ENCODE measurements at places on chromosomes 12 and 14.

GRCh38 chr12:56518570-56518969 lies 3.0 kb upstream of the RBMS2 start:
- no peak for DNase-seq

GRCh38 chr12:94575645-94576403 lies 74.5 kb downstream of the TMCC3 start:
- DNase-seq = peak; percentile 15

GRCh38 chr12:55654511-55655214 lies 18.0 kb downstream of the OR10P1 start:
- no peak for DNase-seq

- no peak for DNase-seq
These were observed 21.4 kb downstream of the SMOC1 start for GRCh38 chr14:69900603-69901002.

- DNase-seq = no peak
These were observed 581.3 kb downstream of the TMEM121 start for GRCh38 chr14:106107703-106108102.

DNA sequence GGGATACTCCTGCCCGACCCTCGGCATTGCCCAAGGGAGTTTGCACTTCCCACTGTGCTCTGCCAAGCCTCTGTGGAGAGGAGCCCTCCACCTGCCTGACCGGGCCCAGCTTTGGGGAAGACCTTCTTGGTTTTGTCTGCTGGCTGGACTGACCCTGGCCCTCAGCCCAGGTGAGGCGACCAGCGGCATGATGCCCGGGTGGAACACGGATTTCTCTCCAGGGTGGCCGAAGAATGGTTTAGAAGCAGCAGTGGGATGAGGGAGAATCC lies 15.6 kb downstream of the ZBTB42 start:
- no peak for DNase-seq

- DNase-seq = no peak
These were observed 21.6 kb downstream of the GALNT6 start for GRCh38 chr12:51369581-51369980.

DNA sequence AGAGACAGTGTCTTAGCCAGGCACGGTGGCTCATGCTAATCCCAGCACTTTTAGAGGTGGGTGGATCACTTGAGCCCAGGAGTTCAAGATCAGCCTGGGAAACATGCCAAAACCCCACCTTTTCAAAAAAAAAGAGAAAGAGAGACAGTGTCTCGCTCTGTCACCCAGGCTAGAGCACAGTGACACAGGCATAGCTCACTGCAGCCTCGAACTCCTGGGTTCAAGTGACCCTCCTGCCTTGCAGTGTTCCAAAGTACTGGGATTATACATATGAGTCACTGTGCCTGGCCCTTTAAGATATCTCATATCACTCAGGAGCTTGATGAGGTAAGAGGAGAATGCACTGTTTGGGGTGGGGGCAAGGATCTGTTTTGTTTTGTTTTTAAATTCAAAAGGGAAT lies 48.1 kb upstream of the LTBP2 start:
- DNase-seq = no peak

- no peak for DNase-seq
These were observed 258.4 kb downstream of the CACNA1C start for GRCh38 chr12:2311020-2311778.

- no peak for DNase-seq
These were observed 5.7 kb downstream of the PHLDA1 start for GRCh38 chr12:76025601-76026575.

GRCh38 chr14:95523815-95524448 lies 7.5 kb upstream of the SYNE3 start:
- peak; percentile 59 for DNase-seq

GRCh38 chr14:98368916-98369315 lies 903.1 kb downstream of the BCL11B start:
- no peak for DNase-seq

DNA sequence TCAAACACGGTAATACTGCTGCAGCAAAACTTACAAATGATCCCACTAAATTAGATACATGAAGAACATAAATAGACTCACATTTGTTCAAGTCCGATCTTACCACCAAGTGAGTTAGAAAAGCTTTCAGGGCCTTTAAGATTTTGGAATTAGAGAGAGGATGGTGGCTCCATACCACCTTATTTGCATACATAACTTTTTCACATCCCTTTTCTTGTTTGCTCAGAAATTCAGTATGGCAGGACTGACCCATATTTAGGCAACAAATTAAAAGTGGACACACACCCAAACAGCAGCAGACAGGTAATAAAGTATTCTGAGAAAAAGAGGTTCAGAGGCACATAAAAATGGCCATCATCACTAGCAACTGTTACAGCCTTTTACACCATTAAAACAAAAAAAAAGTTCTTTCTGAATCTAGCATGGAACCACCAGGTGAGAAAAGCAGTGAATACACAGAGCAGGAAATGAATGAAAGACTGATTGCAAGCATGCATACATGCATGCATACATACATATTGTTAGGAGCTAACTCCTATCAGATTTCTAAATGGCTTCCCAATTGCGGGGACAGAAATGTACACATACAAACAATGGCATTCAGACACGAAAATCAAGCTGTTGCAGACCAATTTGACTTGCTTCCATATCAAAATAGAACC lies 23.3 kb downstream of the STXBP6 start:
- DNase-seq = no peak

DNA sequence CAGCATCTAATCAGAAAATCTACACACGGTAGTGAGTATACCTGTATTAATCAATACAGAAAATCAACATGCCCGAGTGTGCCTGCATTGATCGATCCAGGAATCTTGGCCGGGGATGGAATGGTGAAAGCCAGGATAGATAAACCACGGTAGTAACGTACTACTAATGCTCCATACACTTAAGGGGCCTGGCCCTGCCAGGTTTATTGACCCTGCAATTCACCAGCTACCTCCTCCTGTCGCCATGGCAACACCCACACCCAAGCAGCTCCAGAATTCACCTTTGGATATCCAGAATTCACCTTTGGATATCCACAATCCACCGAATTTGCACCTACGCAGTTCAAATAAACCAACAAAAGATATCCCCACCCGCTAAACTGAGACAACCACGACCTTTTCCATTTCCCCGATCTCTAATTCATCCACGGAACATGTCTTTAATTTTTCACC lies 14.8 kb upstream of the CALM1 start:
- peak; percentile 70 for DNase-seq

DNA sequence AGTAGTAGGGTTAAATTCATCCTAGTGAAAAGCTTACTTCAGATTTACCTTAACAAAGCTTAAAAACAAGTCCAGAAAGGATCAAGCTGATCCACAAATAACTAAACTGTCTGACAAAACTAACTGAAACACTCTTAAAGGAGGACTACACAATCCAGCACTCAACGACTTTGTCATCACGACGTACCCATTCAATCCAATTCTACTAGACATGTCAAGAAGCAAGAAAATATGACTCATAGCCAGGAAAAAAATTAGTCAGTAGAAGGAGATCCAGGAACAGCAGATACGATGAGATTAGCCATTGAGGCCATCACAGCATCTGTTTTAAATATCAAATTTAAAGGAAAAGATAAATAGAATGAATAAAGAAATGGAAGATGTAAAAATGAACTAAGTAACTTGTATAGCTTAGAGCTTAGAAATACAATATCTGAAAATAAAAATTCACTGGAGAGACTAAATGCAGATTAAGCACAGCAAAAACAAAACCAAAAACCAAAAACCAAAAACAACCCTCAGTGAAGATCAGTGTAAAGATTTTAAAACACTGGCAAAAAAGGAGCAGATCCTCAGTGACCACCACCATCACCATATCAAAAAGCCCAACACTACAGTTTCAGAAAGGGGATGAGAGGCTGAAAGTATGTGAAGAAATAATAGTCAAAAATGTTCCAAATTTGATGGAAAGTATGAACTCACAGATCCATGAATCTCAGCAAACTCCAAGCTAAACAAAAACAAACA lies 95.0 kb upstream of the CCND2 start:
- DNase-seq = no peak

DNA sequence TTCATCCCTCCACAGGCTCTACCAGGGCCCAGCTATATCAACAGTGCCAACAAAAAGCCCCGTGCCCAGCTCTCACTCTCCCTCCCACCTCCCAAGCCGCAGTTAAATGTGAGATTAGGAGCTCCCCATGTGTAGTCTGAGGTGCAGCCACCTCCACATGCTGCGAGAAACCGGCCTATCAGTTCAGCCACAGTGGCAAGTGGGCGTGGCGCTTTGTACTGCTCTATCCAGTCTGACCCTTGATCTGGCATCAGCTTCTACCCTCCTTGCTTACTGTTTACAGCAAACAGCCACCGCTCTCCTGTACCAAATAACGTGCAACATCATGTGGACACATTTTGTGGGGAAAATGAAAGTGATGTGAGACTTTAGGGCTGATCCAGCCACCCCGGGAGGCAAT lies 1.7 kb downstream of the PLEK2 start:
- DNase-seq = no peak

- no peak for DNase-seq
These were observed 87.0 kb downstream of the FRMD6 start for GRCh38 chr14:51738754-51739153.

GRCh38 chr14:106518054-106518943 lies 991.9 kb downstream of the TMEM121 start:
- DNase-seq = no peak

- DNase-seq = no peak
These were observed 119.7 kb downstream of the FBXL14 start for GRCh38 chr12:1474574-1475153.

GRCh38 chr12:131915000-131915689 lies 13.9 kb upstream of the PUS1 start:
- no peak for DNase-seq

- DNase-seq = no peak
These were observed 170.1 kb upstream of the FRMD6 start for GRCh38 chr14:51481643-51482042.

GRCh38 chr14:105860615-105861580 lies 334.5 kb downstream of the TMEM121 start:
- DNase-seq = no peak

GRCh38 chr14:93304771-93305170 lies 28.1 kb downstream of the BTBD7 start:
- DNase-seq = no peak

DNA sequence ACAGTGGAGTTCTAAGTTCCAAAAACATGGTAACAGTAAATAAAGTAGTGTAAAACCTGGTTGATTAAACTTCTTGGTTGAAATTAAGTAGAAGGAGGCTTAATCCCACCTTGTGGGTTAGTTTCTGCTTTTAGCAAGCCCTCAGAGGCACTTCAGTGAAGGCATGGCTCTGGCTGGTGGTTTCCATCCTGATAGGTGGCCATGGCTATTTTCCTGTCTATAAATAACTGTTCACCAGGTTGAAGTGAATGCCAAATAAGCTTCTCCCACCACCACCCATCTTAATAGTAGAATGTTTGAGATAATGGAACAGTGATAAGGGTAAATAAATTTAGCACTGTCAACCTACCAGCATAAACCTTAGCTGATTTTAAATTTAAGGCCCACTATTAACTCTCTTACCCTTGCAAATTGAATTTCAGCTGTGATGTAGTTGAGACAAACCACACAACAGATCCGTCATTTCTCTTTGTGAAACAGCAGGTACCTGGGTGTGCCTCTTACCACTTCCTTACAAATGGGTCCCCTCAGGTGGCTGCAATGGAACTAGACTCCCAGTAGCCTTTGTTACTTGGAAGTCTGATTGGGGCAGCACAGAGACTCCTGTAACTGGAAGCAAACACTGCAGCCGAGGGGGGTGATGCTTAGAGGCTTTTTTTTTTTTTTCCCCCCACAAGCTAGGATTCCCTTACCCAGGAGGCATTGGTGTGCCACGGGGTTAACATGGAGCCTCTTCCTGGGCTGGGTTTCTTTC lies 41.4 kb downstream of the DAAM1 start:
- DNase-seq = no peak

DNA sequence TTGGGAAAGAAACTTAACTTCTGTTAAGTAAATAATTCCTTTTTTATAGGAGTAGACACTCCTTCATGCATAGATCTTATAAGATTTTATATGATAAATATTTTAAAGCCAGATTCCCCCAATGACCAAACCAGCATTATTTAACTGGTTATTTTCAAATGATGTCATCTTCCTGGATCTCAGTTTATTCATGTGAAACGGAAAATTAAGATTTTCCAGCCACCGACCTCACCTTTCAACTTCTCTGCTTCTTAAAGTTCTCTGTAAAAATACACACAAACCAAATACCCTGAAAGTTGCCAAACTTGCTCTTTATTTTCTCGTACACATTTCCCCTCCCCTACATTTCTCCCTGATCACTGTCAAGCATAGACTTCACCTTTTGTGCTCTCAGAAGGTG lies 364.2 kb downstream of the GALC start:
- DNase-seq = no peak

- no peak for DNase-seq
These were observed 139.3 kb downstream of the BRMS1L start for GRCh38 chr14:35965400-35965799.

GRCh38 chr12:92134638-92135274 lies 10.9 kb downstream of the BTG1 start:
- no peak for DNase-seq

DNA sequence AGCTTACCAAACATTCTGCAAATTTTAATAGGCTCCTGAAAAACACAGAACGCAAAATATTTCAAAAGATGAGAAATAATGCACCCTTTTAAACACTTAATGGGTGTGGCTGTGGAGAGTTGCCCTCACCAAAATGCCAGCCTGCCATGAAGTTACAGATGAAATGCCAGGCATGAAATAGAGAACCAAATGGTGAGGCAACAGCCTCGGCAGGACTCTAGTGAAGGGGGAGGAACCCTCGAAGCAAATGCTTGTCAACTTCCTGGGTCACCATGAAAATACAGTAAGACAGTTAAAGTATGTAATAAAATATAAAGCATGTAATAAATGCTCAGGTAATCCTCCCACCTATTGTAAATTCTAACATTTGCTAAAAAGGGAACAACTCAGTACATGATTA lies 24.1 kb downstream of the DUSP16 start:
- no peak for DNase-seq

GRCh38 chr12:52321418-52321817 lies 220 bp upstream of the KRT83 start:
- DNase-seq = peak; percentile 95

DNA sequence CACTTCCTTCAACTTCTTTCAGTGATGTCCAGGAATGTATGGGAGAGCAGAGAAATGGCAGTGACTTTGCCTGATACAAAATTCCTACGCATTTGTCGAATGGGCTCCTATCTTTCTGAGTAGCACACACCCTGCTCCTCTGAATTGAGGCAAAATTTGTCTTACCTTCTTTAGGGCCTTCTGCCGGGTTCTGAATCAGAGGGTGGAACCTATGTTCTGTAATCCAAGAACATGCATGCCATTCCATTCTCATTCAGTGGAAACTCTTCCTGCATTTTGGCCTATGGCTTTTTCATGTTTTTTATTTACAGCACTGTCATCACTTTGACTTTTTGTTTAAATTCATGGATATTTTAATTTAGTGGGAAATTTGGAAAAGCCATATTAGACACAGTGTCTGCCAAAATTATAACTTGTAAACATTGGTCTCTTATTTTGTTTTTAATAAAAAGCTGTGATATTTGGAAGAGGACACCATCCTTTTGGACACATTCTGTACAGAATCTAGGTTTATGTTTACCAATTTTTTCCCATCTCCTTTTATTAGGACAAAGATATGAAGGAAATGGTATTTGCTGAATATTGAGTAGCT lies 402.2 kb upstream of the FAR2 start:
- no peak for DNase-seq
